NCI-H524 treated with DMSO at 0.1 percent for 48 hours (cell line): ENCODE measurements at places on chromosomes 16 and 17.

DNA sequence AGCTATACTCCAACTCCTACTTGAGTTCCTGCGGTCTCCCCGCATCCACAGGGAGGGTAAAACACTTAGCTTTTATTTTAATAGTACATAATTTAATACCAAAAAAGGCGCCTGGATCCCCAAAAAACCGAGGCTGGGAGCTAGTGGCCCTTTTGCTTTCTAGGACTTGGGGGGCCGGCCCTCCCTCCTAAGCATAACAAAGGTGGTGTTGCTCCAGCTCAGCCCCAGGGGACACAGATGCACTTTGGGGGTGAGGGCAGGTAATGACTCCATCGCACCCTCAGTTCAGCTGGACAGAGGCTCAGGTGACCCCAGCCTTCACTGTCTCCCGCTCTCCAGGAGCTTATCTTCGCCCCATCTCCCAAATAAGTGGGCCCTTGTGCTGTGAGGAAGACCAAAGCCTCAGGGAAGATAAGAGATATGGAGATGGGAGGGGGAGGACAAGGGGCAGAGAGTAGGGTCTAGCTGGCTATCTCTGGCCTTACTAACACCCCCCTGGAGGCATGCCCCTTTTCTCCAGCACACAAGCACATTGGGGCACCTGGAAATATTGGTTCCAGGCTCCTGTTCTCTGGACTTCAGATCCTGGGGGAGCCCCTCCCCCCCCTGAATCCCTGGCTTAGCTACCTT lies 2.8 kb upstream of the NHERF1 start:
- no peak for DNase-seq

DNA sequence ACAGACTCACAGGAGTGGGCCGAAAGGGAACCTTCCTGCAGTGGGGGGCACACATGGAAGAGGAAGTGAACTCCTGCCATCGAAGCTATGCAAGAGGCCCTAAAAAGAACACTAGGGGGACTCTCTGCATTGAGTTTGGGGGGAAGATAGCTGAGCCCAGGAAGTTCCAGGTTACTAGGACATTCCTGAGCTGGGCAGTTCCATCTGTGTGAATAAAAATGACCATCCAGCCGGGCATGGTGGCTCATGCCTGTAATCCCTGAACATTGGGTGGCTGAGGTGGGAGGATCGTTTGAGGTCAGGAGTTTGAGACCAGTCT lies 211.8 kb downstream of the ZNF423 start:
- DNase-seq = no peak

- DNase-seq = no peak
Measured at GRCh38 chr17:15436473-15437302, 30.7 kb downstream of the CDRT4 start.

DNA sequence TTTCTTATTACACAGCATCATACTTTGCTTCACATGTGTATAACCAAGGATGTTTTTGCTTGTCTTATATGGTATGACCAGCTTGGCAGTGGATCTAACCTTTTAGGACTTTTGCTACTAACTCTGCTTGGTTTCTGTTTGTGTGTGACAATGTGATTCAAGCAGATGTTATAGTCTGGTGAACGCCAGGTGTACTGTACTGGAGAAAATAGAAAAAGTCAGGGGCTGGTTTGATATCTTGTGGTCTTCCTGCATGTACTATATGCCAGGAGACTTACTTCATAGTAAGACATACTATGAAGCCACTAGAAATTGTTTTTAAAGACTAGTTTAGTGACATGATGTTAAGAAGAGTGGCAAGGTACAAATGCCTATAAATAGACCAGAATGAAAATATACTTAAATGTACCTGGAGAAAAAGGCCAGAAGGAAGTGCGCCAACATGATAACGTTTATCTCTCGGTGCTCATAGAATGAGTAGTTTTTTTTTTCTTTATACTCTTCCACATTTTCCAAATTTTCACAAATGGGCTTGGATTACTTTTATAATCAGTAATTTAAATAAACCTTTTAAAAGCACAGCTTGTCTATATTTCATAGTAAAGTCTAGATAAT lies 112.3 kb downstream of the PRKCA start:
- no peak for DNase-seq

DNA sequence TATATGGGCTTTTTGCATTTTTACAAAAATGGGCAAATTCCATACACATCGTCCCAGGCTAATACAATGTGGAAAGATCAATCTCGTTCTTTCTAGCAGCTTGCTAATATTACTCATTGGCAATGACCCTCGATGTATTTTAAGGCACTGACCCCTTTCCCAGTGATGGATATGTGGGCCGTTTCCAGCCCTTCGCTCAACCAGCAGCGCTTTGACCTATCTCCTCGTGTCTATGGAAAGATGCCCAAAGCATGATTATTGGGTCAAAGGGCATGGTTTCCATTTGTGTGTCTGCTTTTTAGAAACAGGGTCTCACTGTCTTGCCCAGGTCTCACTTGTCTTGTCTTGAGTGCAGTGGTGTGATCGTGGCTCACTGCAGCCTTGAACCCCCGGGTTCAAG lies 273.8 kb downstream of the MRTFB start:
- no peak for DNase-seq

- DNase-seq = peak; percentile 19
Measured at GRCh38 chr16:56866955-56867830, 2.2 kb downstream of the SLC12A3 start.

- DNase-seq = no peak
Measured at GRCh38 chr17:74642556-74642955, 19.0 kb upstream of the CD300E start.

GRCh38 chr17:20035501-20035900 lies 26.3 kb downstream of the SPECC1 start:
- no peak for DNase-seq

DNA sequence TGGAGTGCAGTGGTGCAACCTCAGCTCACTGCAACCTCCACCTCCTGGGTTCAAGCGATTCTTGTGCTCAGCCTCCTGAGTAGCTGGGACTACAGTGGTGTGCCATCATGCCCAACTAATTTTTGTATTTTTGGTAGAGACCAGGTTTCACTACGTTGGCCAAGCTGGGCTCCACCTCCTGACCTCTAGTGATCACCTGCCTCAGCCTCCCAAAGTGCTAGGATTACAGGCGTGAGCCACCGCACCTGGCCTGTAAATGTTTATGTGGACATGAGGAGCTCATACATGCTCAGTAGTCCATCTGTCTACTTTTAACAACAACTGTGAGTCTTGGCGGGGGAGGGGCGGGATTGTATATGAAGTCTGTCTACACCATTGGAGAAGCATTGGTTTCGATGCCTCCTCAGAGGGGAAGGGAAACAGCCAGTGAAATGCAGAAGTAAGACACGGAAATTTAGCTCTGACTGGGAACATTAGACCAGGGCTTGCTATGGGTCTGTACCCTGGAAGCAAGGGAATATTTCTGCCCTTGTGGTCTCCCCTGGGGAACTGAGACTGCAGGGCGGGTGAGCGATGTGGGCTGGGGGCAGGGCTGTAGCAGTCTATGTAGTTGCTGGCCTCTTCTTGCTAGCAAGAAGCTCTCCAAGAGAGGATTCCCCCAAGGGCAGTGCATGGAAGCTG lies 9.3 kb downstream of the NUBP1 start:
- no peak for DNase-seq

- no peak for DNase-seq
Measured at GRCh38 chr17:77382356-77382911, 241.7 kb downstream of the SEC14L1 start.

- DNase-seq = no peak
Measured at GRCh38 chr16:55668340-55669281, 12.8 kb downstream of the SLC6A2 start.

DNA sequence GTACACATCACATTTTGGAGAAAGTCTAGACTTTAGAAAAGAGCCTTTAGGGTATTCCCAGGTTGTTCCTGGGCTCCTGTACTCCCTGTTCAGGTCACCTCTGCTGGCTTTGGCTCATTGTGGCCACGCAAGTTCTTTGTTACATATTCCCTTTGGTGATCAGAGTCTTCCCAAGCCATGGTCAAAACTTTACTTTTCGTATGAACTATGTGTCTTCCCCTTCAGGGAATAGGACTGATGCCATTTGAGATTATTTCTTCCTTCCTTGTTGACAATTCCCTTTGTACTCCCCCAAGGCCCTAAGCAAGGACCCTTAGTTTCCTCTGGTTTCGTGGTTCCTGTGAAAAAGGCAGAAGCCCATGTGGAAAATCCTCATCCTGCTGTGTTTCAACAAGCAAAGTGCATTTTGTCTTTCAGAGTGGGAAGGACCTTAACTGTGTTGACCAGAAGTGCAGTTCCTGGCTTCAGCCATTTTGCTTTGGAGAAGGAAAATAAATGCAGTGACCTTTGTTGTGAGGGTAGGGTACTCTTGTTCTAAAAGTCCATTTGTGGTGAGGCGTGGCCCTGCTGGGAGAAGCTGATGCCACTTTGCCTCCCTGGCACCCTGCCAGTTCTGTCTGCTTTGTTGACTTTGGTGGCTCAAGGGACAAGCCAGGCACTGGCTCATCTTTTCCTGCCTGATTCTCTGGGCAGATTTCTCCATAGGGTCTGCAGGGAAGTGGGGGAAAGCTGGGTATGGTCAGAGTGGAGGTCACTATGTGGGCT lies 55.1 kb downstream of the ZNRF1 start:
- no peak for DNase-seq

DNA sequence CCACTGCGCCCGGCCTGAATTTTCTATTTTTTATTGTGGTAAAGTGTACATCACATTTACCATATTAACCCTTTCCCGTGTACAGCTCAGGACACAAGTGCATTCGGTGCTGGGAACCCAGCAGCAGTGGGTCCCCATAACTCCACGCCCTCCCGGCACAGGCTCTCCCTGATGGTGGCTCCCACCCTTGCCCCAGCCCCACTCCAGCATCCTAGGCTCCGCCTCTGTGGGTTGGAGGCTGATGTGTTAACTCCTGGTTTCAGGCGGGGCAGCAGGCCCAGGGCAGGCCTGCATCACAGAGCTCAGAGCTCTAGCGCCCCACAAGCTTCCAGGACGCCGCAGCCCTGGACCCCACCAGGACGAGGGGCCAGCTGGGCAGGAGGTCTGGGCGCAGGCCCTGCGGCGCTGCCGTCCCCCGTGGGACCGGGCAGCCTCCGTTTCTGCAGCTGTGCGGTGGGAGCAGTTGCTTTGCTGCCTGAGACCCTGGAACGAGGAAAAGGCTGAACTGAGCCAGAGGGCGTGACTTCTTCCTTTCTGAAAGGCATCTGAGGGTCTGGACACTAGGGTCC lies 19.6 kb downstream of the ZFPM1 start:
- DNase-seq = no peak

DNA sequence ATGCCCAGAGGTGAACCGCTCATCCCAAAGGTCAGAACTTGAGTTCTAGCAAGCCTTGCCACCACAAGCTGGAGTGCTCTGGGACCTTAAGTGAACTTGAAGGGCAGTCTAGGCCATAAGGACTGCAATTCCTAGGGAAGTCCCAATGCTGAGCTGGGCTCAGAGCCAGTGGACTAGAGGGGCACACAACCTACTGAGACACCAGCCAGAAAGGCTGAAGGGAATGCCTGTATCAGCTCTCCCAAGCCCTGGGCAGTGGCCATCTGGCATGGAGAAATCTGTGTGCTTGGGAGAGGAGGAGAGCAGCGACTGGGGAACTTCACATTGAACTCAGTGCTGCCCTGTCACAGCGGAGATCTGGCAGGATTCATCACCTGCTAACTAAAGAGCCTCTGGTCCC lies 201.3 kb downstream of the CEP112 start:
- DNase-seq = no peak

GRCh38 chr17:82394278-82394677 lies 22.7 kb downstream of the UTS2R start:
- DNase-seq = no peak

DNA sequence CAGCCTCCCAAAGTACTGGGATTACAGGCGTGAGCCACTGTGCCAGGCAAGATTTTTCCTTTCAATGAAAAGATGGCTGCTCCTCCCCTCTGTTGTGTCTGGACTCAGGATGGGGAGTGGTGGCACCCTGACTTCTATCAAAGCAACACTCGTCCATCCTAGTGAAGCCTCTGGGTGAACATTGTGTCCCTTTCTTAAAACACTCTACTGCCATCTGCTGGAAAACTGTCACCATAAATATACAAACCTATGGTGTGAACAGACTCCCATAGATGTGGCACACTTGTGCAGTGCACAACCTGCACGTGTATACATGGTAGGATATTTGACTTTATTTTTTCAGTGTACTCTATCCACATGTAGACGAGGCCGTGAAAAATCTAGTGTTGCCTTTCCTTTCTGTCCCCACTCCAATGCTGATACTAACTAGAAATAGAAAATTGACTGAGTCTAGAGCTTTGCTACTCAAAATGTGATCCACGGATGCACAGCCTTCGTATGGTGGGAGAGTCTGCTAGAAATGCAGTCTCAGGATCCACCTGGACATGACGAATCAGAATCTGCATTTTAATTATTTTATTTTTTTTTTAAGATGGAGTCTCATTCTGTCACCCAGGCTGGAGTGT lies 55.9 kb upstream of the PLCG2 start:
- peak; percentile 48 for DNase-seq

DNA sequence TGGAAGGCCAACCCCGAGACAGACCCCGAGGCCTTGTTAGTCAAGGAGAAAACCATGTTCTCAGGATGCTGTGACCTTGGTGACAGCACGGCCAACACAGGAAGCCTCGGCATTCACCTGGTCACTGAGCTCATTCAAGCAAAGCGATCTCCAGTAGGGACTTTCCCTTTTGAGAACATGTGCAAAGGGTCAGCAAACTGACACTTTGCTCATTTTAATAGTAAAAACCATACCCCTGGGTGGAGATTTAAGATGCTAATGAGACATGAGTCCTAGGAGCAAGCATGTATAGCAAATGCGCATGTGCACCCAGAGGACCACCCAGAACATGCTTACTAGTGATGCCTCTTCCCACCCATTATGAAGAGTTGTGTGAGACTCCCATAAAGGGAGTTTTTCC lies 5.7 kb upstream of the SULT1A2 start:
- no peak for DNase-seq

DNA sequence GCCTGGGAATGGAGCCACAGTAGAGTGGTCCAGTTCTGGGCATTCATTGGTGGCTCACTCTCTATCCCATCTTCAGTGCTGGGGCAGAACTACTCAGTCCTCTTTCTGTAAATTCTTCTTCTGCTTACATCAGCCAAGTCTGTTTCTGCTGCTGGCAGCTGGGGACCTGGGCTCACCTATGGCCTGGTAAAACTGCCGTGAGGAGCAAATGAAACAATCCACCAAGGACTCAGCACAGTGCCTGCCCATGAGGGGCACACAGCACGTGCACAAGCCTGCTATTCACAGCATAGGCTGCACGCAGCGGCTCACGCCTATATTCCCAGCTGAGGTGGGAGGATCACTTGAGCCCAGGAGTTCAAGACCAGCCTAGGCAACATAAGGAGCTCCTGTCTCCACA lies 30.9 kb upstream of the SNN start:
- DNase-seq = no peak

GRCh38 chr16:65306300-65306699 lies 184.4 kb upstream of the CDH11 start:
- DNase-seq = no peak

- DNase-seq = no peak
Measured at GRCh38 chr16:28301154-28301553, 8.8 kb downstream of the SBK1 start.

GRCh38 chr17:8016632-8017424 lies 14.4 kb downstream of the GUCY2D start:
- no peak for DNase-seq

DNA sequence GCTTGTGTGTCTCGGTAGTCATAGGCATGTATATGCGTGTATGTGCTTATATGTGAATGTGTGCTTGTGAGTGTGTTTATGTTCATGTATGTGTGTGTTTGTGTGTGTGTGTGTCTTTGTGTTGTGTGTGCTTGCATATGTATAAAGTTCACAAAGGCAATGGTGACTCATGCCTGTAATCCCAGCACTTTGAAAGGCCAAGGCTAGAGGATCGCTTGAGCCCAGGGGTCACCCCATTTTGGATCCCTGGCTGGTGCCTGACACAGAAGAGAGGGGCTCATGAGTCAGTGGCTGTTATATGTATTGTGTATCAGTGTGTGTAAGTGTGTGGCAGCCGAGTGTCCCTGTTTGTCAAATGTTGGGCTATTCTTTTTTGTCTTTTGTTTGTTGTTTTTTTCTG lies 69.3 kb downstream of the ABCC1 start:
- no peak for DNase-seq
